Ureter (tissue), 1 donor: ENCODE measurements at places on chromosomes 5 and 9. TPM values are rescaled to one million over a fixed set of nuclear protein-coding genes. Genes with fewer than 3 reads are reported as not detected.

- no peak for DNase-seq
These were observed 611.8 kb upstream of the KLF4 start for GRCh38 chr9:108101410-108101809.

PCDHAC2 gene
- total RNA-seq: 4.0 TPM

DNA sequence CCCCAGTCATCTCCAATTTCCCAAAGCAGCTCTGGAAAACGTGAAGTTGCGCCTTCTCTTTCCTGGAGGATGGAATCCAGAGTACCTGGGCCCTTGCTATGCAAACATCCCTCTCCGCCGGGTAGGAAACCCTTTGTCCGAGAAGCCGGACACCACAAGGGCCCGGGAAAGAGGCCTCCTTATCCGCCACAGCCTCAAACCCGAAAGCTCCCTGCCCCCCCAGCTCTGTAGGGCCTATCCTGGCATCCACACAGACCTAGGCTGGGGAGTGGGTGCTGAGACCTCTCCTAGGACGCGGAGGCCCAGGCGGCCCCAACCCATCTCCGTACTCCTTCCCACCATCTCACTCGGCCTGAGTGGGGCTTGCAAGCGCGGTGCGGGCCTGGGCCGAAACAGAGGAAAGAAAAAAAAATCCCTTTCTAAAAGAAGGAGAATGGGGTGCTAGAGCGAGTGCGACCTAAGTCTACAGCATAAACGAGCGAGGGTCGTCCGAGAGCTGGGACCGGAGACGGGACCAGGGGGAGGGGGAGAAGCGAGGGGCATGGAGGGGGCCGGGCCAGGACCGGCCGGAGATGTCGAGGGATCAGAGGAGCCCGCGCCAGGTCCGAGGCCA, 624 bp downstream of the FBXW11 start:
- DNase-seq: no peak

- DNase-seq: no peak
These were observed 83.2 kb upstream of the NUDT12 start for GRCh38 chr5:103645816-103646215.

DNA sequence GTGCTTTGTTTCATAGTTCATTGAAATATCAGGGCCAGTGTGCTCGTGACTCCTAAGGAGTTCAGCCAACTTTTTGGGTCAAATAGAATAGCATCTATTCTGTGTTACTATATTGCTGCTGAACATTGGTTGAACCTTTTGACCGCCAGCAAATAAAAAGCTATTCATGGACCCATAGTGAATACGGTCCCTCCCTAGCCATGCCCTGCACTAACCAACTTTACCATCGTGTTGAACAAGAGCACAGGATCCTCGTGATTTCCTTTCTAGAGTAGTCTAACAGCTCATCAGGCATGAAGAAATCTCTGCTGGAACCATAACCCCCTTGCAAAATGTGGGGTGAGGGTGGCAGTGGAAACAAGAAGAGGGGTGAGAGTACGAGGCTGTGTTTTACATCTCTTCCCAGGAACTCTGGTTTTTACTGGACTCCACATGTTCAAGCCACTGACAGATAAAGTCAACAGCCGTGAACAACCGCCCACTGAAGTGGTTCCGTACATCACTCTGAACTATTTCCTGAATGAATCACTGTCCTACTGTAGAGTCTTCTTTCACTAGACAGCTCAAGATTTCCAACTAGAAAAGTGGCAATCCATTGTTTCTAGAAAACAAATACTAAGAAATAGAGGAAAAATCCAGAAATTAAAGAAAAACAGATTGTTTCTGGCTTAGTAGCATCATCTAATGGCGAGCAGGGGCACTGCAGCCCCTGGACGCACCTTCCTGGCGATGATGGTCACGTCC, 70.1 kb upstream of the SPATA31E1 start:
- no peak for DNase-seq
